Fibroblast of skin of left quadriceps (primary cell): ENCODE measurements at places on chromosomes 3 and 15.
A peak's percentile ranks its signal among the peaks of the same experiment; 100 is the strongest.

DNA sequence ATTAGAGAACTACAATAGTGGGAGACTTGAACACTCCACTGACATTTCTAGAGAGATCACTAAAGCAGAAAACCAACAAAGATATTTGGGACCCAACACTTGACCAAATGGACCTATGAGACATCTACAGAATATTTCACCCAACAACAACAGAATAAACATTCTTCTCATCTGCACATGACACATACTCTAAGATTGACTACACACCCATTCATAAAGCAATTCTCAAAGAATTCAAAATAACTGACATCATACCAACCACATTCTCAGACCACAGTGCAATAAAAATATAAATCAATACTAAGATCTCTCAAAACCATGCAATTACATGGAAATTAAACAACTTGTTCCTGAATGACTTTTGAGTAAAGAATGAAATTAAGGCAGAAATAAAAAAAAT, 473.7 kb downstream of the LPP start:
- DNase-seq, result peak; percentile 85

DNA sequence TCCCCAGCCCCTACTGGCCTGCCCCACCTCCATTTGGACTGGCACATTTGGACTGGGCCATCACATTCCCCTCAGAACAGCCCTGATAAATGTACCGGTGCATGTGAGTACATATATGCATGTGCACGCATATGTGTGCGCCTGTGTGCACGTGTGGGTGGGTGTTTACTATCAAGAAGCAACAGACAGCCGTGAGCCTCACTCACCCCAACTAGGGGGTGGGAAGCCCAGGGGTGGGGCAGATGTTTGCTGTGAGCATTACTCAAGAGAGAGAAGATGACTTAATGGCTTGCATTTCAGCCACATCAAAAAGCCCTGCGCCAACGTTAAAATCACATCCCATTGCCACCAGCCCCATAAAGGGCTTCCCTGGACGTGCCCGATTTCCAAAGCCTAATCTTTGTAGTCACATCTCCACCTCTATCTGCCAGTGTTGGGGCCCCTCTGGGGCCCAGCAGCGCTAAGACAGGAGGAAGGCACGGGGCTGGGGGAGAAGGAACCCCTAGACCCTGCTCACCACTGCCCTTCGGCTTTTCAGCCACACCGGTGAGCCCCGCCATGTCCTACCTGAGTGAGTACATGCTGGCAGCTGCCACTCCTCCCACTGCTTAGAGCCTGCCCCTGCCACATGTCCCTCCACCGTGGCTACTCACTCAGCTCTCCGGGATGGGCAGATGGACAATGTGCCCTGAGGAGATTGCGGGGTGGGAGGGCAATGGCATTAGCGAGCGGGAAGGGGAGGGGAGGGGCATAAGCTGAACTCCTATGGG, 10.9 kb downstream of the ITIH3 start:
- DNase-seq, result no peak

- DNase-seq, result no peak
These were observed 111.2 kb downstream of the GMPS start for GRCh38 chr3:155981669-155982068.

DNA sequence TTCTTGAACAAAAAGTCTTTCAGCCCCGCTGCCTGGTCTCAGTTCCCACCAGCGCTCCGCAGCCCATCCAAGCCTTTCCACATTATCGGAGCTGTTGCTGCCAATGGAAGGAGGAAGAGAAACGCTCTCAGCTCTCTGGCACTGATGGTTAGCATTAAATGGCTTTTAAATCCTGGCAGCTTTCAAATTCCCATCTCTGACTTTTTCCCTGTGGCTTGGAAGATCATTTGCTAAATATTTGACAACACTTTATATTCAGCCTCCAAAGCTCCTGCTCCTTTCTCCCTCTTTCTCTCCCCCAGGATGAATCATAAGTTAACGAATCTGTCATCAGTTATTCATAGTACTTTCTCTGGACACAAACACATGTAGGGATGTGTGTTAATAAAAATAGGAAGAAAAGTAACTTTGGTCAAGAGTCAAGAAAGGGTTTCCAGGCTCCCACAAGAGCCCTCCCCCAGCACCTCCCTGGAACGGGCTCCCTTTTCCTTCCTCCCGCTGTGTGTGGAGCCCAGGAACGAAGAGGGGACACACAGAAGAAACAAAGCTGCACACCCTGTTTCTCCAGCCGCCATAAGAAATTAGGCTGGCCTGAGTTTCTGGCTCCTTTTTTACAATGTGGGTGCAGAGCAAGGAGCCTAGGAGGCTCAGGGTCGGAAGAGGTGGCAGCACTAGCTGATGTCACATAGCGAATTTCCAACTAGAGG, 47.6 kb upstream of the TSEN2 start:
- DNase-seq, result peak; percentile 82

GRCh38 chr3:187533797-187534196, 136.4 kb downstream of the SST start:
- no peak for DNase-seq

DNA sequence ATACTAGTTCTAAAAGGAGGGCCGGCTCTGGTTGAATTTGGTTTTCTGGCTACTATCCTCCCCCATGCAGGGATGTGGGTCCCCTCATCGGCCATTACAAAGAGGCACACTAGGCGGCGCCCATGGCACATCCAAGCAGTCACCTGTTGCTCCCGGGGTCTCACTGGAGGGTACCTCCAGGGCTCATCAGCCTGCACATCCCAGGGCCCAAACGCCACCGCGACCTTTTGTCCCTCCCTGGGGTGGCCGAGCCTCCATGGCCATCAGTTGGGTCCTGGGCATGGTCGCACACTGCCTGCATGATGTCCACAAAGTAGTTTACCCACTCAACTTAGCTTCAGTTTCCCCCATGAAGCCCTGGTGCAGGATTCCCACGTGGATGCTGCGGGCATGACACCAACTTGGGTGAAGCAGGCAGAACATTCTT, 28.3 kb downstream of the IDH3A start:
- no peak for DNase-seq

GRCh38 chr3:195911041-195911945, 2.9 kb upstream of the TNK2 start:
- DNase-seq, result no peak

GRCh38 chr3:166688665-166689064, 691.4 kb downstream of the ZBBX start:
- DNase-seq, result no peak

GRCh38 chr15:47409600-47409999, 307.7 kb upstream of the SEMA6D start:
- no peak for DNase-seq

DNA sequence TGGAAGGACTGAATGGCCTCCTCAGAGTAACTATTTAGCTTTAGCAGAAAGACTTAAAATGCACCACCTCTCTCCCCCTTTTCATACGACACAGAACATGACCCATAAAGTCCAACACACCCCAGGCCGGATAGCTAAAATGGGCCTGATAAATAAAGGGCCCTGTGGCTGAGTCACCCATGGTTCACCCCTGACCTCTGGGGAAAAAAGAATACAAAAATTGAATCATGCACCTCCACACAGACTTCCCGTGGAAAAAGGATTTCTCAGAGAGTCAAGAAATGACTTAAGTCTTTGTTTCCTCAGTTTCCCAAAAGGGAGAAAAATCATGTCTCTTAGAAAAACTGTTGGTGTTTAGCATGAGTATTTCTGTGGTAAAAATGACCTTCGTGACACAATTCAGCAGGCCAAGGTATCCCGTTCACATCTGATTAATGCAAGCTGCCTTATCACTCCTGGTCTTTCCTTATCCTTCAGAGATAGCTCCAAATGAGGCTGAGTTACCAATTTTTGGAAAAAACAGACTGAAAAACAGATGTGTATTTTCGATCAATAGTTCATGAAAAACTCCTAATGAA, 34.0 kb upstream of the ARHGEF3 start:
- no peak for DNase-seq

DNA sequence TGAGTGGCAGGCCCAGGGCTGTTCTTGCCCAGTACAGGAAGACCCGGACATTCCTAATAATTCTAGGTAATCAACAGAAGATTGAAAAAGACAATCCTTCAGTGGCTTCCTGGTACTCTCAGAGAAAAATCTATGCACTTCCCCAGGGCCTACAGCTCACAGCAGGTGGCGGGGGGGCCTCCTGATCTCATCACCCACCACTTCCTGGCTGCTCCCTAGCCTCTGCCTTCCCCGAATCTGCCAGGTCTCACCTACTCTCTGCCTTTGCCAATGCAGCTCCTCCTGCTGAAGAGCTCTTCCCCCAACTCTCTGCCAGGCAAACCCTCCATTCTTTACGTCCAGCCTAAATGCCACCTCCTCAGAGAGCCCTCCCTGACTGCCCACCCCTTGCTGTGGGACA, 37.5 kb downstream of the EHD4 start:
- no peak for DNase-seq

- no peak for DNase-seq
These were observed 53.8 kb upstream of the SENP5 start for GRCh38 chr3:196813903-196814302.

- no peak for DNase-seq
These were observed 178.3 kb downstream of the KBTBD8 start for GRCh38 chr3:67176396-67176795.

DNA sequence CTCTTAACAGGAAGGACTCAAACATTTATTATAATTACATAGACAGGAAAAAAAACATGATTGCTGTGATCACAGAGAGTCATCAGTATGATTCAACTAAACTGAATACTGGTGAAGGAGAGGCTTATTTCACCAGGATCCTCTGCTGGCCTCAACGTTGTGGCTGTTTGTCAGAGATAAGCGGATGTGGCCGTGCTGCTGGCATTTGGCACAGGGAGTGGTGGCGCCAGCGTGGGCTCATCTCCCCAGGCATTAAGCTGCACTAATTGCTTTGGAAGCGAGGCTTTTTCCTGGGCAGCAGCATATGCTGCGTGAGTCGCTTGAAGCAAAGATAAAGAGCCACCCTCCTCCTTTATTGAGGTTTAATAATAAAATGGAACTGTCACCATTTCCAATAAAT, 306.7 kb downstream of the LRTM1 start:
- no peak for DNase-seq

DNA sequence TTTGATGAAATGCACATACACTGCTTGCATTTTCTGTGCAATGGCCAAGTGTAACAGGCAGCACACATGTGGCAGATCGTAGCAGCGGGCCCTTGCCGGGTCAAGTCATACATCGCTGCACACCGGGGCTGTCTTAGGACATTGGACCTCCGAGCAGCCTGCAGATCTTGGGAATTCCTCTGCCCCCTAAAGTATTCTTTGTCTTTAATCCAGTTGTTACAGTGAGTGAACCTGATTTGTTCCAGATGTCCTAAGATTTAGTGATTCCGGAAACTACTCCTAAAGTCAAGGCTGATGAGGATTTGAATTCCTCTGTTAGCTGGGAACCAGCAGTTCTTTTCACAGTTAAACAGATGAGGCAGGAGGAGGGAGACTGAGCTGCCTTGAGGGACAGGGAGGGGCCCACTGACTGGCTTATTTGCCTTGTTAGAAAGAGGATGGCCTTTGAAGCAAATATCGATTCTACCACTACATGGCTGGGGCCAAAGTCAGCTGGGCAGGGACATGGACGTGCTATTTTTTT, 190.7 kb upstream of the CTDSPL start:
- peak; percentile 47 for DNase-seq
